ENCODE measurements at places on chromosomes 12 and 14.

DNA sequence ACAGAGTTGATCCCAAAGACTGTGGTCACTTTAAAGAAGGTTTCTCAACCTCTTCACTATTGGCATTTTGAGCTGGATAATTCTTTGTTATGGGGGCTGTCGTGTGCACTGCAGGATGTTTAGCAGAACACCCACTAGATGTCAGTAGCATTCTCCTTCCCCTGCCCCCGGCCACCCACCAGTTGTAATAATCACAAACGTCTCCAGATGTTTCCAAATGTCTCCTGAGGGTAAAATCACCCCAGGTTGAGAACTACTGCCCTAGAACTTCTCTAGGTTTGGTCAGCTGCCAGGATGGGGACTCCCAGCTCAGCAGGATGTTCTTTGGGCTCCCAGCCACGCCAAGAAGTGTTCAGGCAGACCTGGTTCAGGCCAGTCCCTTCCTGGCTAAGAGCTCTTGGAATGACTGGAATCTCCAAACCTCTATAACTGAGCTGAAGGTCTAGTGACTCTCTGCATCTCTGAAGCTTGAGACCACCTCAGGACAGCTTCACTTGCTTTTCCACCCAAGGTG is 12.5 kb upstream of the AJUBA start:
- no peak for DNase-seq

DNA sequence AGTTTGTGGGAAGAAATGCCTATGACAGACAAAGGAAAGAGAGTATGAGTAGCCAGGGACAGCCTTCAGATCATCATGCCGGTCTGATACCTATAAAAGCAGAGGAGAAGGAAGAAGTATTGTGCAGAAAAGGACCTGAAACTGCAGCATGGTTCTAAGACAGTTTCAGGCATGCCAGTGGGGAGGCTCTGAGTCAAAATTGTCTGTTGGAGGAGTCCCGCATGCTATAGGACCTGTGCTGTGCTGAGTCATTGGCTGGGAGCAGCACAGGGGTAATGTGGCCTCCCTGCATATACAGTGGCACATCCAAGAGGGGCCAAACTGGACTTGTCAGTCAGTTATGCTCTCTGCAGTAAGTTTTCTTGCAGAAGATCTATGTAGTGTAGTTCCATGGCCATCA is 40.7 kb downstream of the NEUROD4 start:
- no peak for DNase-seq

GRCh38 chr12:97595936-97596335 is 133.3 kb downstream of the RMST start:
- no peak for DNase-seq

DNA sequence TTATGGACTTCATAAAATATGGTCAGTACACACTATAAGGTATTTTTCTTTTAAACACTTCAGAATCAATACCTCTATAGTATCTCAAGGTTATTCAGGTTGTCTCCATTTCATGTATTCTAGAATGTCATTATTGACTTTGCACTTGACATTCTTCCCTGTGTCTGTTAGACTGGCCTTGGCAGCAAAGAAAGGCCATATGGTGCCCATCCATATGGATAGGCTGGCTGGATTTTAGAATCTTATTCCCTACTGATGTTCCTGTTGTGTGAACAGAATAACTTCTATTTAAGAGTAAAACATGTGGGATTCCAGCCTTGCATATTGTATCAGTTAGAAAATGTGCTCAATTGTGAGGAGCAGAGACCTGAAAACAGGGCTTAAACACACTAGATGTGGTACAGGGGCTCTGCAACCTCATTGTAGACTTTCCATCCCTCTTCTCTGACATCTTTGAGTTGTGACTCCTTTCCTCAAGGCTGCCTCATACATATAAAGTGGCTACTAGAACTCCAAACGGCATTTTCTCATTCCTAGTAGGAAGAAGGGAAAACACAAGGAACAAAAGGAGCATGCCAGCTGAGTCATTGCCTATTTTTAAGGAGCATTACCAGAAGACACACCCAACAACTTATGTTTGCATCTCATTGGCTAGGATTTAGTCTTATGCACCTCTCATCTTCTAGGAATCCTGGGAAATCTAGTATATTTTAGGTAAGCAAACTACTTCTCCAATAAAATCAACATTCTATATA is 221.2 kb upstream of the TMPO start:
- DNase-seq = no peak

GRCh38 chr12:24177889-24178288 is 228.4 kb upstream of the SOX5 start:
- no peak for DNase-seq

GRCh38 chr12:51360315-51360714 is 13.8 kb upstream of the CELA1 start:
- no peak for DNase-seq

DNA sequence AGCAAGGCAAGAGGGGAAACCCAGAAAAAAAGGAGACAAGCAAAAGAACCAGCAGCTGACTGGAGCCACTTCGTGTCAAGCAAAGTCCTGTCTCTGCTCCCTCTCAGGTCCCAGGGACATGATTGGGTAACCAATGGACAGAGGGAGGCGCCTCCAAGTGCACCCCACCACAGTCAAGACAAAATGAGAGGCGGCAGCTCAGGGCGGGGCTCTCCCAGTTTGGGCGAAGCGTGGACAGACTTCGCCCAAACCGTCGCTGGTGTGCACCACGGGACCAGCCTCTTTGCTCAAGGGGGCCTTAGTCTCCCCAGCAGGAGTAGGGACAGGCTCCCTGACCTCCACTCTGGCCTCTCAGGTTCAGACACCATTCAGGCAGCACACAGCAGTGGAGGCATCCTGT is 1.5 kb upstream of the BEGAIN start:
- no peak for DNase-seq

- DNase-seq = no peak
These were observed 242.3 kb upstream of the PDZRN4 start for GRCh38 chr12:40945772-40946171.

GRCh38 chr12:43054085-43054484 is 464.5 kb upstream of the PRICKLE1 start:
- DNase-seq = no peak

DNA sequence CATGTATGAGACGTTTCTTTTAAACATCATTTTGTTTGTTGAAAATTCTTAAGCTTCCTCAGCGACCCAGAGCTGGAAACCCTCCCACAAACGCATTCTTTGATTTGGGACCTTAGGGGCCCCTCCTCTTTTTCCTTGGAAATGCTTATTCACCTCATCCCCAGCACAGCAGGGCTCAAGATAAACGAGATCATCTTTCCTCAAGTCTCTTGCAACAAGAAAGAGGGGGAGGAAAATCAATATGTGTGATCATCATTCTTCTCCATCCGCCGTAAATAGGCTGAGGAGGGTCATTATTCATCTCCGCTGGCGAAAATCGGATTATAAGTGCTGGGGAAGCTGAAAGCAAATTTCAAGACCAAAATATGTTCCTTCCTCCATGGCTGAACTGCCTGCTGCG is 1415.2 kb downstream of the AACS start:
- DNase-seq = no peak

DNA sequence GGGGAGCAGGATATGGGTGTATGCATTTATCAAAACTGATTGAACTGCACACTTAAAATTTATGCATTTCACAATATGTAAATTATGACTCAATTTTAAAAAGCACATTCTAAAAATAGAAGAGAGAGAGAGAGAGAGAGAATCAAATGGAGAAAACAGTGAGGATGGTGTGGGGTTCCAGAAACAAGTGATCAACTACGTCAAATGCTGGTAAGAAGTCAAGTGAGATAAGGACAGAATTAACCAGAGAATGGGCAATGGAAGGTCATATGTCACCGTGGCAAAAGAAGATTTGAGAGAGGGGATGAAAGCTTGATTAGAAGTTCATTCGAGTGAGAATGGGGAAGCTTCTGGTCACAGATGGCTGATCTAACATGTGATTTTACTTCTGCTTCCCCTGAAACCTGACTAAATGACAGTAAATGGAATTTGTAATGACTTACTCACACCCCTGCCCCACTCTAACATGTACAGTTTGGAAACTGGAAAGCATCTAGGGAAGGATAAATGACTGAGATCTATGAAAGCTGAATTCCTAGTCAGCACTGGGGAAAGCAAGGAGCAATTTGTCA is 276.5 kb upstream of the AMIGO2 start:
- no peak for DNase-seq

GRCh38 chr14:73786636-73787485 is 64.8 kb upstream of the PTGR2 start:
- DNase-seq = no peak

DNA sequence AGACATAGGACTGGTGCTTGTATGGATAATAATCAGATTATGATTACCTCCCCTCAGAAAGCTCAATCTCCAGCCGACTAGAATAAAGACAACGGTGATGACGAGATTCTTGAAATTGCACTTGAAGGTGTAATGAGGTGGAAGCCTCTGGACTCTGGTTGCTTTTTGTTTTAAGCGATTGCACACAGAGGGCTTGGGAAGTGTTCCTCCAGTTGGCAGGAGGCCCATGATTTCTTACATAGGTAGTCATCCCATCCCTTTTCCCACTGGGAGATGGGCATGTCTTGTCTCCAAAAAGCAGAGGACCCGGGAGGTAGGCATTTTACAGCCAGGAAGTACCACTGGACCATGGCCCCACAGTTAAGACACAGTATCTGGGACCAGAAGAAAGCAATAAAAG is 165.7 kb upstream of the FKBP4 start:
- DNase-seq = no peak

- DNase-seq = no peak
These were observed 83.3 kb downstream of the KIF21A start for GRCh38 chr12:39359645-39360044.

GRCh38 chr12:125549836-125550235 is 484.6 kb downstream of the AACS start:
- no peak for DNase-seq

GRCh38 chr12:55931780-55932550 is 1.0 kb downstream of the DGKA start:
- no peak for DNase-seq

GRCh38 chr14:104137297-104138097 is 890 bp upstream of the KIF26A start:
- peak; percentile 17 for DNase-seq

DNA sequence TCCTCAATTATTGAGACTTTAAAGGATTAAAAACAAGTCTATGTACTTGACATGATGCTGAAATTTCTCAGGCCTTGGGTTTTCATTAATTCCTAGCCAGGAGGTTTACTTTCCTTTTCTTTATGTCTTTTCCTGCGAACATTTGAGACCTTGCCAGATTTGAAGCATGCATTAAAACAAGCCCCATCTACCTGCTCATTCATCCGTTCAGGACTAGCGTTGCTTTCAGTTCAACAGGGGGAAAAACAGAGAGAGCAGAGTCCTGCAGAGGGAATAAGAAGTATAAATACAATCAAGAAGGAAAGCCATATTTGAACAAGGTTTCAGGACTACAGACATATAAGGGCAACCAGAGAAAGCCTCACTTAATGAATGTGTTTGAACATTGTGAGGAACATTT is 542.4 kb downstream of the DIO2 start:
- DNase-seq = no peak

DNA sequence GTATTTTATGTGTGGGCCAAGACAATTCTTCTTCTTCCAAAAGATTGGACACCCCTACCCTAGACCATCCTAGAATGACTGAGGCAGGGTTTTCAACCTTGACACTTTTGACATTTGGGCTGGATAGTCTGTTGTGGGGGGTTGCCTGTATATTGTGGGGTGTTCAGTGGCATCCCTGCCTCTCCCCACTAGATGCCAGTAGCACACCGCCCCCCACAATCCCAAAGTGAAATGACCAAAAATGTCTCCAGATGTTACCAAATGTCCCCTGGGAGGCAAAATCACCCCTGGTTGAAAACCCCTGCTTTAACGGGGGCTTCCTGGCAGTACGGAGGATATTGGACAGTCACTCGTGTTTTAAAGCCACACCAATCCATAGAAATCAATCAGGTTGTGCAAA is 219.6 kb downstream of the PHETA1 start:
- no peak for DNase-seq

DNA sequence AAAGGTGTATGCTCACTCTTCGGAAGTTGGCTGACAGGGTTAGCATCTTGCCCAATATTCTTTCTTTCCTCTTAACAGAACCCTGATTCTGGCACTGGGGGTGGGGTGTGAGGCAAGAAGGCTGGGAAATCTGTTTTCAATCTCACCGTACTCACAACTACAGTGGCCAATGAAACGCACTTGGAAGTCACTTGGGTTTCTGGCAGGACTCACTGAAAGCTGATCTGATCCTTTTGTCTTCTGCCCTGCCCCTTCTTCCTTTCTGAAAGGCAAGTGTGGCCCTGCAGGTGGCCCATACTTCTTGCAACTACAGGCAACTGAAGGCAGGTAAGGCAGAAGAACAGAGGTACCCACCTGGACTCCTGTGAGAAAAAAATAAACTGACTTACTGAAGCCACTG is 106.9 kb downstream of the STXBP6 start:
- DNase-seq = no peak

DNA sequence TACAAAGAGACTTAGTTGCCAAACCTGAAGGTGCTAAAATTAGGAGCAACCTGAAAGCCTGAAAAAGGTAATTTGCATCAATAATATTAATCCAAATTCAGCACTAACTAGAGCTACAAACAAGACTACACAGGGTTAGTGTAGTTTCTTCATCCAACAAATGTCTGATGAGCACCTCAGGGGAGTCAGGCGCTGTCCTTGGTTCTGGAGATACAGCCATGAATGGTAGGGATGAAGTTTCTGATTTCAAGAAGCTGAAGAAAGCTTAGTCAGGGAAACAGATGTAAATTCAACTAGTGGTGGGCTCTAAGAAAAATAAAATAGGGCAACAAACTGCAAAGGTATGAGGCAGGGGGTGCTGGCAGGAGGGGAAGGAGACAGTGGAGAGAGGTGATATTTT is 266.3 kb downstream of the GLT1D1 start:
- no peak for DNase-seq

DNA sequence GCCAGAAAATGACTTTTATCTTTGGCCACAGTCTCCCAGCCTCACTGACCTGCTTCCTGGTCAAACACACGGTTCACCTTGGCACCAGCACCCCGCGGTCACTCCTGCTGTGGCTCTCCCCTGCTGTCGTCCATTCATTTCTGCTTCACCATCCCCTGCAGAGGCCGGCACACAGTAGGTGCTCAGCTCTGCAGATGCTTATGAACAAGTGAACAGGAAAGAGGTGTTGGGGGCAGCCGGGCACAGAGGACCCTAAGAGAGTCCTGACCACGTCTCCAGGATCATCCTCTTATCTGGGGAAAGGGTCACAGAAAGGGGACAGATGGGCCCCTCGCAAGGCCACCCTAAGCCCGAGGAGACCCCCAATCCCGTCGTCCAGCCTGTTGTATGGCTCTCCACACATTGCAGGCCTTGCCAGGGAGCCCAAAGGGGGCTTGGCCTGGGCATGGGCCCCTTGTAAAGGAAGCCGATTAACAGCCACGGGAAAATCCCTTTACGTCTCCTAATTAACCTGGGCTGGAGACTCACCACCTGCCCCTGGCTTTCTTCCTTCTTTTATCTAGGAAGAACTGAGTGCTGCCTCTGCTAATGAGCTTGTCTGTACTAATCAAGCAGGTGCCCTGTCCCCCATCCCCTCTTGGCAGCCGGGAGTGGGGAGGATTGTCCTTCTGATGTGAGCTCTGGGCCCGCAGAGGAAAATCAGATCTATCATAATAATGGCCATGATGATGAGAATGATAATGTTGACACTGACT is 119.2 kb downstream of the AACS start:
- DNase-seq = no peak

GRCh38 chr14:34238610-34239009 is 223.4 kb downstream of the SPTSSA start:
- no peak for DNase-seq
